Natural killer cell treated with Interleukin-12 subunit alpha and Interleukin-12 subunit beta and Interleukin-15 and Interleukin-18, amount 100 ng/mL, for 72 hours (primary cell): ENCODE measurements at places on chromosomes 1 and 21.

DNA sequence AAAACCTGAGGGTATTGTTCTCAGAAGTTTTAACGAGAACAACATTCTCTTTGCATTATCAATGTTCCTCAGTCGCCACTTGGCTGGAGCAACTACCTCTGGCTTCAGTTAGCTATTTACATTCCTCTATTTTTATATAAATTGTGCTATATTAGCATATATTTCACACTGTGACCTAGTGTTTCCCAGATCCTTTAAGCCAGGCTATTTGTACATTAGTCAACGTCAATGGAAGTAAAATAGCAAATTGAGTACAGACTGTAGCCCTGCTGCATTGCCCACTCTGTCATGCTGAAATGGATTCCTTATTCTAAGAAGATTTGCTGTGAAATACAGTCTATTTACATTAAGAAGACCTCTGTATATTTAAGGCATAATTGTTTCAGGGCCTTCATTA lies 213.8 kb downstream of the ROR1 start:
- no peak overlapping the region for H3K27ac ChIP-seq
- H3K36me3 ChIP-seq, result no peaks in the 10 kb centered on the region
- H3K27me3 ChIP-seq, result peaks cover 25% of the 10 kb centered on the region
- H3K4me3 ChIP-seq, result no peak overlapping the region

DNA sequence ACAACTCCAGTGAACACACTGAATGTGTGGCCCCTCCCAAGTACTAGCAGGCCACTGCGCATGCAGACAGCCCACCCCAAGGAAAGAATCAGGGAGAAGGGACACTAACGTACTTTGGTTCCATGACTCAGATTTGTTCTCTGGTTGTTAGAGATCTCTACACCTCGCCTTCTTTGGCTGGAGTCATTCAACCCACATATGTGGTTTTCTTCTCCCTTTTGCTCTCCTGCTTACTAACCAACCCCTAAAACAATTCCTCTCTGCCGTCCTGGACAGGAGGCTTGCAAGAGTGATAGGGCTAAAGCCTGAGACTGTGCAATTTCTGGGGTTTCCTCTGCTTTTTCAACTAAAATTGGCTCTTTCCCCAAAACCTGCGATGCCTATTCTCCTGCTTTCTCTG lies 5.7 kb upstream of the CD48 start:
- no peaks in the 10 kb centered on the region for H3K27me3 ChIP-seq
- no peak for DNase-seq
- peaks cover 56% of the 10 kb centered on the region for H3K4me1 ChIP-seq
- peak overlapping the region; percentile 85 for H3K27ac ChIP-seq

DNA sequence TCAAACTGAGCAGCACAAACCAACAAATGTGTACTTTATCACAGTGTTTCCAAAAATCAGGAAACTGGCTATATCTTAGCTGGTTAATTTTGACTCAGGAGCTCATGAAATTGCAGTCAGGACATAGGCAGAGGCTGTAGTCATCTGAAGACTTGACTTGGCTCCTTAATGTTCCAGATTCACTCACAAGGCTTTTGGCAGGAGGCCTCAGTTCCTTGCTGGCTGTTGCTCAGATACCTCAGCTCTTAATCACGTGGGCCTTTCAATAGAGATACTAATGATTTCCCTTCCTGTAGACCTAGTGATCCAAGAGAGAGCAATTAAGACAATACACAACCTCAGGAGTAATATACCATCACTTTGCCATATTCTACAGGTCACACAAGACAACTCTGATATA lies 537.7 kb downstream of the BRINP3 start:
- no peaks in the 10 kb centered on the region for H3K4me1 ChIP-seq
- no peaks in the 10 kb centered on the region for H3K27me3 ChIP-seq
- H3K36me3 ChIP-seq, result no peaks in the 10 kb centered on the region
- H3K4me3 ChIP-seq, result no peak overlapping the region
- DNase-seq, result no peak
- H3K27ac ChIP-seq, result no peak overlapping the region

DNA sequence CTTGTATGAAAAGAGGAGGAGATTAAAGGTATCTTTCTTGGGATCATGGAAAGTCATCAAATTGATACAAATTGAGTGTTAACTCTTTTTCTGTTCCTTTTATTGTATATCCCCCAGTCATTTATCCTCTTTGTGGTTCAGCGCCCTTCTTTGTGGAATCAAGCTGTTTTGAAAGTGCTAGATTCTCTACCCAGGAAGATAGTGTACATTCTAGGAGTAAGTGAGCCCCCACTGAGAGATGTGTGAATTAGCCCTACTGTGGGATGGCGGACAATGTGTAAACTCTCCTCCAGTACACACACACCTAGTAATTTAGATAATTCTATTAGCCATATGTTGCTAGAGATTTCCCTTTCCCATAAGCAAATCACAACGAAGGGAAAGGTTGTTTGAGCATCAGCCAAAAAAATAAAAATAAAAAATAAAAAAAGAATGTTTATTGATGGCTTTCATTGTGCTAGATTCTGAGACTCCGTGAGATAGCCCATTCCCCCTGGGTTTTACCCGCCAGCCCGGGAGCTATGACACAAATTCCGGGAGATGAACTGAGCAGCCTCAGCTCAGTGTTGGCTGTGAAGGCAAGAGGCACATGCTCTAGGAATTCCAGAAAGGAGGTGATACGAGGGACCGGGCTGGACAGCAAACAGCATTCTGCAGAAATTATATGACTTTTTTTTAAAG lies 378.4 kb upstream of the RUNX1 start:
- peak overlapping the region; percentile 72 for H3K4me3 ChIP-seq
- peaks cover 5% of the 10 kb centered on the region for H3K36me3 ChIP-seq
- H3K27me3 ChIP-seq, result peaks cover 33% of the 10 kb centered on the region
- peaks cover 25% of the 10 kb centered on the region for H3K4me1 ChIP-seq
- no peak for DNase-seq

GRCh38 chr1:215845234-215845891 lies 278.3 kb downstream of the KCTD3 start:
- H3K27ac ChIP-seq, result no peak overlapping the region
- H3K4me1 ChIP-seq, result no peaks in the 10 kb centered on the region
- DNase-seq, result no peak
- H3K27me3 ChIP-seq, result no peaks in the 10 kb centered on the region

DNA sequence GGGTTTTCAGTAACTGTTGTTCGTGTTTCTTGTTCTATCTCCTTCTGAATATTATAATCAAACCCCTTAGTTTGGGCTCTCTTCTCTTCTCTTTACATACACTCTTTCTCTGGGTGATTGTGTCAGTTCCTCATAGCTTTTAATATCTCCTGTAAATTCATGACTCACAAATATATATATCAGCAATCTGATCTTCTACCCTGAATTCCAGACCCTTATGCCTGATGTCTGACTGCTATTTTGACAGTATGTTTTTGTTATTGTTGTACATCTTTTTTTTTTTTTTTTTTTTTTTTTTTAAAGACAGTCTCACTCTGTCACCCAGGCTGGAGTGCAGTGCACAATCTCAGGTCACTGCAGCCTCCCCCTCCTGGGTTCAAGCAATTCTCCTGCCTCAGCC lies 70.8 kb upstream of the MPC2 start:
- H3K27me3 ChIP-seq, result no peaks in the 10 kb centered on the region
- H3K36me3 ChIP-seq, result peaks cover 10% of the 10 kb centered on the region
- no peak overlapping the region for H3K27ac ChIP-seq
- DNase-seq, result no peak

- H3K4me3 ChIP-seq, result peak overlapping the region; percentile 74
- H3K4me1 ChIP-seq, result peaks cover 2% of the 10 kb centered on the region
- H3K27ac ChIP-seq, result no peak overlapping the region
- H3K36me3 ChIP-seq, result no peaks in the 10 kb centered on the region
- no peak for DNase-seq
- H3K27me3 ChIP-seq, result peaks cover 24% of the 10 kb centered on the region
Measured at GRCh38 chr1:227316456-227316855, 1.8 kb downstream of the CDC42BPA start.
